ENCODE measurements at places on chromosomes 6 and 20.

DNA sequence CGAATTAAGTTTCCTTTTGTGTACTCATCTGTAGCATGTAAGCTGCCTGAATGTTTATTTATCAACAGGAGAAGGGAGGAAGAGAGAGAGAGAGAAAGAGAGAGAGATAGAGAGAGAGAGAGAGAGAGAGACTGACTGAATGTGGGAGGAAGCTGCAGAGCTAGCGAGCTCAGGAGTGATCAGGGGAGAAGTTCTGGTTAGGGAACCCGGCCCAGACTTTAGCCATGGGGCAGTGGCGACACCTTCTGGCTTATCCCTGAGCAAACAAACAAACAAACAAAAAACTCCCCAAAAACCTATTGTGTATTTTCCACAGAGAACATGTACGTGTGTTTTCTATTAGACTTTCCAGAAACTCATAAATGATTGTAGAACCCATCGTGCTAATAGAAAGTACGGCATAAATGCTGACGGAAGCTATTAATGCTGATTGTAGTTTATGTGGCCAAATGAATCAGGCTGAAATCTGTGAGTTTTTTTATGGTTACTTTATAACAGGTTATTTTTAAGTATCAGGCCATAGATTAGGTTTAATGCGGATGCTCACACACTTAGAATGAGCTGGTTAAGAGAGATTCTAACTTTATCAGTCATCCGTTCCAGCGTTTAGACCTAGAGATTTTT lies 92.8 kb downstream of the CLIC5 start:
- DNase-seq = no peak

DNA sequence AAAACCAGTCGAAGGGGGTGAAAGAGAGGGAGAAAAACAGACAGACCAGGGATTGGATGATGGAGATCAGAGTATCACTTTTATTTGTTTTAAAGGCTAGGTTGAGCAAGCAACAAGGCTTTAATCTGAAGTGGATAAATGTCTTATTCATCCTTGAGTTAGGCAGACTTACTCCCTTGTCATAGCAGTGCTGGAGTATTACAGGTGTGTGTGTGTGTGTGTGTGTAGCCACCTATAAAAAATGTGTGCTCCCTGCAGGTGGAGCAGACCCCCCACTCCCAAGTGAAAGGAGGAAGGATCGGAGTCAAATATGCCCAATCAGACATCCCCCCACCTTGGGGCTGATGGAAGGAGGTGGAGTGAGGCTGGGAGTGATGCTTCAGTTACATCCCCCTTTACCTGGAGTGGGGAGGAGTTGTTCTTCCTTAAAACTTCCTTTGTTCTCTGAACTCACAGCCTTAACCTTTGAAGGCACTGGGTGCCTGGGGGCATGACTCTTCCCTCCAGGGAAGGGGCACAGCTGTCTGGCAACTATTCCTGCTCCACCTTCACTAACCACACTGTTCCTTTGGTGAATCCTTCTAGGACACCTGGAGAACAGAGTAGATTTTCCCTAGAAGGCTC lies 27.3 kb downstream of the PTK7 start:
- no peak for DNase-seq

DNA sequence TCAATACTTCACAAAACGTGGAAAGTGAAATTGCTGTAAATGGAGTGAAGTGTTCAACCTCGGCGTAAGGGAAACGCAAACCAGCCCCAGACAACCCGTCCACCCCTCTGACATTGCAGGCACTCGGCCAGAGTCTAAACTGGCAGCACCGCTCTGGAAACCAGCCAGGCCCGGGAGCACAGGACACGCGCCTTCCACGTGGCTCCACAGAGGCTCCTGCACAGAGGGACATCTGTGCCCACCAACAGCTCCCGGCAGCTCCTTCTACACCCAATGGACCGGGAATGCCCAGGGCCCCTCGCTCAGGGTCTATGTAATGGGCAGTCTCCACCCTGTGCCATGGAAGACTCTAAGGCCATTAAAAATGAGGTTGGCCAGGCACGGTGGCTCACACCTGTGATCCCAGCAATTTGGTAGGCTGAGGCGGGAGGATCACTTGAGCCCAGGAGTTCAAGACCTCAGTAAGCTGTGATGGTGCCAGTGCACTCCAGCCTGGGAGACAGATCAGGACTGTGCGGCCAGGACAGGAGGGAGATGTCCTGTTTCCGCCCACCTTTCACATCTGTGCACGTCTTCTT lies 3.4 kb upstream of the HELZ2 start:
- DNase-seq = no peak

GRCh38 chr6:18119236-18119635 lies 3.2 kb downstream of the NHLRC1 start:
- no peak for DNase-seq

DNA sequence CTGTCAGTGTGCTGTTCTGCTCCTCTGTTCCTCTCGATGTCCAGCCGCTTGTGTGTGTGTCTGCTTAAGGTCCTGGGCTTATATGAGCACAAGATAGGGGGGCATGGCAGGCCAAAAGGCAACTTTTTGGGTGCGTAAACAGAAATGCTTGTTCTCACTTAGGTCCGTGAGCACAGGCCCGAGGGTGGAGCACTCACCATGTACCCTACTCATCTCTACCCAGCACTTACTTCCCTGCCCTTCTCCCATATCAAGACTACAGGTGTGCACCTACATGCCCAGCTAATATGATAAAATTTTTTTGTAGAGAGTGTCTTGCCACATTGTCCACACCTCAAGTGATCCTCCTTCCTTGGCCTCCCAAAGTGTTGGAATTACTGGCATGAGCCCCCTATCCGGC lies 34.3 kb downstream of the NCOA3 start:
- no peak for DNase-seq

DNA sequence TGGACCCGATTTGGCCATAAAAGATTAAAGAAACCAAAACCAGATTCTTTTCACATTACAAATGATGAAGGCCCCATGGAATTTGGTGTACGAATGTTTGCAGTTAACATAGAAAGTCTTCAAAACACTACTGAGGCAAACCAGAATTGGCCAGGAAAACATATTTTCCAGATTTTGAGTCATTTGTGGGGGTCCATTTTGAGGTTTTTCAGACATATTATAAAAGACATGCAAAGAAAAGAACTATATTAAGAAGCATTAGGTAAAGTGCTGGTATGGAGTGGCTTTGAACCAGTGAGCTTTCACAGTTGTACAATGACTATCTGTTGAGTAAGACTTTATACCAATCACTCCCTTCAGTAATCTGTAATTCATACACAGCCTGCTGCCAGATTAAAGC lies 168.9 kb upstream of the COL21A1 start:
- DNase-seq = no peak

- DNase-seq = no peak
Observed at GRCh38 chr6:73262671-73263569, at the start of gene KHDC1. TSS of gene KHDC1 (minus strand) at chr6:73263196. CDS start at chr6:73242517, 20,679 bp downstream.

GRCh38 chr6:158991017-158991723 lies 8.8 kb downstream of the RSPH3 start:
- no peak for DNase-seq

GRCh38 chr6:163903541-163903940 lies 489.0 kb downstream of the QKI start:
- no peak for DNase-seq

DNA sequence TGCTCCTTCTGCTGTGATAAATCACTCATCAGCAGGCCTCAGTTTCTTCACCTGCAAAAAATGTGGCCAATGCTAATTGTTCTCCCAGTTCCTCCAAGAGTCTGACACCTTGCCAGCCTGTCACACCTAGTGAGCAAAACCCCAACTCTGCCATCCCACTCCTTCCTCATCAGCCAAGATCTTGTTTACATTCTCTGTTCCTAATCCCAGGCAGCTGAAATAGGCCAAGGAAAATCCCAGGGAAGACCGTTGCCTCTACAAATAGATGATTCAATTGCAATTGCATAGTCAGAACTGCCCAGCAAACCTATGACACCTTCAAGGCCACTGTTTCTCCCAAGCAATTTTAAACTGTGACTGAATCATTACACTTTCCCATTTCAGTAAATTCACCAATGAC lies 78.7 kb downstream of the GMDS start:
- no peak for DNase-seq

DNA sequence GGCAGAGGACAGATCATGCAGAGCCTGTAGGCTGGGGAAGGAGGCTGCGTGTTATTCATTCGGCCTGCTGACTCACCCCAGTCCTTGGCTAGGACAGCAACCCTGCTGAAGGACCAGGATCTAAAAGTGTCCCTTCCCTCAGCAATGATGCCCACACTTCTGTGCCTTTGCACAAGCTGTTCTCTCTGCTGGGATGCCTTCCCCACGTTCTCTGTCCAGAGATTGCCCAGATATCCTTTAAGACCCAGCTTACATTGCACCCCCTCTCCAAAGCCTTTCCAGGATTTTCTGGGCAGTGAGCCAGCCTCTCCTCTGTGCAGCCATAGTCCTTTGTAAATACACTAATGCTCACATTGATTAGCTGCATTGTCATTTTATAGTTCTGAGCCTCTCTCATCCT lies 99.3 kb upstream of the CHD6 start:
- no peak for DNase-seq
